ENCODE measurements at places on chromosomes 5 and 9. TPM values are rescaled to one million over a fixed set of nuclear protein-coding genes. Genes with fewer than 3 reads are reported as not detected.

- no peak for DNase-seq
Observed at GRCh38 chr5:32499261-32499660, 54.7 kb upstream of the ZFR start.

DNA sequence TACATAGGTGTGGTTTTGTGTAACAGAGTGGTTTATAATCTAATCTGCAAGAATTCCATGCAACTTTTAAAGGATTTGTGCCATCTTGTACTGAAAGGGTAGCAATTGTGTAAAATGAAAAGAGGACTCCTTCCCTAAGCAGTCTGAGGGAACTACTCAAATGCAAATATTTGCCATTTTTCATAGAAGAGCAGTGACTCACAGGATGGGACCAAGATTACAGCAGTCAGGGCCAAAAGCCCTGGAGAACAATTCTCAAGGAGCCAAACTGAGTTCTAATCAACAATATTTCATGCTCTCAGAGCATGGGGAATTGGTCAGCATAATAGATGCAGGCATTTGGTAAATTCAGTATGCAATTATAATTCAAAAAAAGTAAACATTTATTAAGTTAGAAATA is 495.8 kb downstream of the CHSY3 start:
- peak; percentile 49 for DNase-seq

GRCh38 chr9:14935106-14935751 is 25.0 kb upstream of the FREM1 start:
- DNase-seq, result no peak

STC2 gene
- total RNA-seq, result 1,426 TPM

Data from LHCN-M2 (cell line).